ENCODE measurements at places on chromosomes 12 and 14.

DNA sequence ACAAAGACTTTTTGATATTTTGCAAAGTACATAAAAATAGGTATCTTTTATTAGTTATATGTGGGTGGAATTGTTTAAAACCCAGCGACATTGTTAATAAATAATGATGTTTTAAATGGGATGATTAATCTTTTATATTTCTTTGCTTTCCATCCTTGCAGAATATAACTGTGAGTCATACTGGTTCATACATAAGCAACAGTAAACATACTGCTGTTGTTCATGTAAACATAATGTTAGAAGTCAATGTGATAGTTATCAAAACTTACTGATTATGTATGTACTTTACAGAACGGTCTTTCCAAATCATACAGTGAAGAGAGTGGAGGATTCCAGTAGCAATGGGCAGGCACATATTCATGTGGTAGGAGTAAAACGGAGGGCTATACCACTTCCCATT, 119.8 kb downstream of the ARID2 start:
- DNase-seq, result no peak

- DNase-seq, result no peak
Measured at GRCh38 chr12:80622271-80622670, 85.2 kb upstream of the MYF6 start.

DNA sequence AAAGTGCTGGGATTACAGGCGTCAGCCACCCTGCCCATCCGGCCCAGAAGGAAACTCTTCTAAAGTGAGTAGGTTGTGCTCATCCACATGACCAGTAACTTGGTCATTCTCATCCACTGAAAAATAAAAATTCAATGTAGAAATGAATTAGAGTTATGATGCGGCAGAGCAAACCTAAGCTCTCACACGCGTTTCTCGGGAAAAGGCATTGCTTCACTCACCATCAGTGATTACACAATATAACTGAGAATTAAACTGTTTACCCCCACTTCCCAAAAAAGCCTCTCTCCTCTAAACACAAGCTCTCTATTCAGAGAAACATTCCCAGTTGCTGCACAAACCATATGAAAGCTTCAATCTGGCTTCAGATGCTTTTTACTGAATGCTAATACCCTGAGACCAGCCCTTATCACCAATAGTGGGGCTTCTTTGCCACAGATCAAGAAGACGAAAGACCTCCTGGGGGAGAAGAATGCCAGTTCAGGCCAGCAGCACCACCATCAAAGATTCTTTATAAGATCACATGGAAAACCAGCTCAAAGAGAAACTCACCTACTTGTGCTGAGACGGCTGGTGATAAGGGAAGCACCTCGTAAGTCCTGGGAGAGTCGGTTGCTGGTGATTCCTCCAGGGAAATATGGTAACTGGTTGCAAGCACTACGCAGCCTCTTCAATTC, 121.5 kb upstream of the SFSWAP start:
- no peak for DNase-seq

DNA sequence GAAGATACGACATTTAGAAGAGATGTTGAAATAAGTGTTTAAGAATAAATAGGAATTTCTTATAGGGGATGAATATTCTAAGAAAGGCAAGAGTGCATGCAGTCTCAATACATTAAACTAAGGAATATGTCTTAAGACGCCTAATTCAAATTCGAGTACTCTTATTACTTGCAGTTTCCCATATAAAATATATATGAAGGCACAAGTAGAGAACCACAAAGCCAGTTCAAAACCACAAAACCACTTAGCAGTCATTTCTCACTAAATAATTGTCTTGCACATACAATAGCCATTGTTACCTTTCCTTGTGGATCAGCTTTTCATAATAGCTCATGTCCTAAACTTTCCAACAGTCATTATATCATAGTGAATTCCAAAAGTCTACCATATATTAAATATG, 91.0 kb upstream of the MON2 start:
- no peak for DNase-seq

DNA sequence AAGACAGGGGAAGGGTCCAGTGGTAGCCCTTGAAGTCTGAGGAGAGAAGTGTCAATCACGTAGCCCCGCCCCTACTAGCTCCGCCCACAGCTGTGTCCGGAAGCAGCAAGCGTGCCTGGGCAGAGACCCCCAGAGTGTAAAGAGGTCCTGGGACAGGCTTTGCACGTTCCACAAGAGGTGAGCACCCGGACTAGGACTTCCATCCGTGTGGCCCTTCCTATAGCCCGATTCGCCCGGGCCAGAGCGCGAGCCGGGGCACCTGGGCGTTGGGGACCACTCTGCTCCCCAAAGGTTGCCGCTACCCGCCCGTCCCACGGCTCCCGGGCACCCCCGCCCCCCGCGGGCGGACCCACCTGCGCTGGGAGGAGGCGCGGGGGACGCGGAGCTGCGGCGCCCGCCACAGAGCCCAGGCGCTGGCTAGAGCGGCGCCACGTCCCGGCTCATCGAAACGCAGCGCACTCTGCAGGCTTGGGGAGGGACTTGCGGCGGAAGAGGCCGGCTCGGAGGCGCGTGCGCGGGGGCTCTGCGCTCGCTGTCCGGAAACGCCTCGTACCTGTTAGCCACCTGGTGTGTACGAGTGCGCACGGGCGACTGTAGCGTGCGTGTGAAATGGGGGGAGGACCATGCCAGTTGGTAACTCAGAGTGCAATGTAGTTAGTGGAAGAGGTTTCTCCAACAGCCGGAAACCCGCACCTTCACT, at the start of gene RABGGTA:
Gene RABGGTA, minus strand, starts transcription at position 464 of the 700 bp plus-strand sequence. CDS start 482 bp downstream, outside the sequence.
- no peak for DNase-seq

GRCh38 chr12:131622422-131622955, 88.4 kb upstream of the SFSWAP start:
- no peak for DNase-seq

GRCh38 chr12:28506271-28506670, 316.0 kb downstream of the CCDC91 start:
- no peak for DNase-seq

DNA sequence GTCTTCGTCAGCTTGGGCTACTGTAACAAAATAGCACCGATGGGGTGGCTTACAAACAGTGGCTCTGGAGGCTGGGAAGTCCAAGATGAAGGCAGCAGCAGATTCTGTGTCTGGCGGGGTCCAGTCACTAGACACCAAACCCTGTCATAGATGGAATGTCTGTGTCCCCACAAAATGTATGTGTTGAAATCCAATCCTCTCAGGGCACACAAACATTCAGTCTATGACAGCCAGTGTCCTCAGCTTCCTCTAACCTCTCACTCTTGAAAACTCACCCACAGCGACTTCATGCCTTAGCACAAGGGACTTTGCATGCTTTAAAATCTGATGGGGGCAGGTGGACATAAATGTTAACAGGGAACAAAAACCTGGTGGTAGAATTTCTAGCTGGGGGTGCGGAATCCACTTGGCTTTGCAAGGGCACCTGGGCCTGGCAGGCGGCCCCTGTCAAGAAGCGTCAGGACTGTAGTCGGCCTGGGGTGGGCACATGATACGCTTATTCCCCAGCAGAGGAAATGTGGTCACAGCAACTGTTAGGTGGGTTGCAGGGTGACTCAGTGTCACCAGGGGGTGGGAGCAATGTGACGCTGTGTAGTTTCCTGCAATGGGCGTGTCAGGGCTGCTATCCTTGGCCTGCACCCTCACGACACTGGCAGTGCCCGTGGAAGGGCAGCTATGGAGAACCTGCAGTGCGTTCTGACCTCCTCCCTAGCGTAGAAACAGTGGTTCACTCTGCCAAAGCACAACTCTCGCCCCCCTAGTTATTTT, 17.7 kb downstream of the RIN3 start:
- no peak for DNase-seq

- DNase-seq, result no peak
Measured at GRCh38 chr14:30798961-30799360, 75.4 kb upstream of the COCH start.

- no peak for DNase-seq
Measured at GRCh38 chr12:112988224-112988623, 9.9 kb downstream of the OAS2 start.

- DNase-seq, result no peak
Measured at GRCh38 chr12:49744363-49744885, 3.1 kb downstream of the TMBIM6 start.

- DNase-seq, result no peak
Measured at GRCh38 chr14:81946375-81946774, 412.7 kb upstream of the SEL1L start.

- DNase-seq, result no peak
Measured at GRCh38 chr14:36713960-36714703, 52.5 kb downstream of the PAX9 start.

GRCh38 chr12:103930787-103931735, 851 bp downstream of the HSP90B1 start:
- no peak for DNase-seq

GRCh38 chr12:91327131-91327530, 144.5 kb upstream of the DCN start:
- no peak for DNase-seq

GRCh38 chr12:111260732-111261131, 108.2 kb downstream of the PHETA1 start:
- DNase-seq, result no peak

GRCh38 chr14:33932576-33933345, 18.1 kb downstream of the EGLN3 start:
- DNase-seq, result no peak

- no peak for DNase-seq
Measured at GRCh38 chr14:104100171-104101085, 14.9 kb downstream of the ASPG start.

GRCh38 chr12:83040991-83041390, 354.3 kb downstream of the TMTC2 start:
- no peak for DNase-seq

DNA sequence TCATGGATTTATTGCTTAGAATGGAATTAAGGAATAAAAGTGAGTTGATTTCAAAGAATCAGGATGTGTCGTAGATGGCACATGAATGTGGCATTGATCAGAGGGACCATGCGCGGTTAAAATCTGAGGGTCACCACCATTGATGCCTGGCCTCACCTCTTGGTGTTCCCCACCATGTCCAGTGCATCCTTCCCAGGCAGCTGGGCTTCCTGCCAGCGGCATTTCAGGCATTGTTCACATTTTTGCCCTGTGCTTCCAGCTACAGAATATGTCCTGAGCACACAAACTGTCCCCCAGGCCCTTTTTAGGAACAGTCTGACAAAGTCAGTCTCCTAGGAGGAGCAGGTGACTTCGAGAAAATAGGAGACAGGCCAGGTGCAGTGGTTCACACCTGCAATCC, 42.0 kb upstream of the TSPAN9 start:
- no peak for DNase-seq

GRCh38 chr14:87169362-87169761, 823.6 kb downstream of the GALC start:
- DNase-seq, result no peak

GRCh38 chr12:111777345-111778045, 10.8 kb downstream of the ALDH2 start:
- DNase-seq, result no peak

DNA sequence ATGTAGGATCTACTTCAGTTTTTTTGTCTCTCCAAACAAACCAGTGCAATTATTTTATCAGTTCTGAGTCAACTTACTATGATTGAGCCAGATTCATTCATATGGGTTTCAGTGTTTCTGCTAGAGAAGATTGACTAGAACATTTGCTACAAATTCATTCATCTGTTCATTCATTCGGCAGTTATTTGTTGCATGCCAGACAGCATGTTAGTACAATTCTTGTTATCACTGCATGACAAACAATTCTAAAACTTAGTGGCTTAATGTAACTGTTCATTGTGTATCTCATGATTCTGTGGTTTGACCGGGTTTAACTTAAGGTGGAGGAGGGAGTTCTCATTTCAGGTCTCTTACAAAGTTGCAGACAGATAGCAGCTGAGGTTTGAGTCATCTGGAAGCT, 52.3 kb downstream of the POLR3B start:
- no peak for DNase-seq

DNA sequence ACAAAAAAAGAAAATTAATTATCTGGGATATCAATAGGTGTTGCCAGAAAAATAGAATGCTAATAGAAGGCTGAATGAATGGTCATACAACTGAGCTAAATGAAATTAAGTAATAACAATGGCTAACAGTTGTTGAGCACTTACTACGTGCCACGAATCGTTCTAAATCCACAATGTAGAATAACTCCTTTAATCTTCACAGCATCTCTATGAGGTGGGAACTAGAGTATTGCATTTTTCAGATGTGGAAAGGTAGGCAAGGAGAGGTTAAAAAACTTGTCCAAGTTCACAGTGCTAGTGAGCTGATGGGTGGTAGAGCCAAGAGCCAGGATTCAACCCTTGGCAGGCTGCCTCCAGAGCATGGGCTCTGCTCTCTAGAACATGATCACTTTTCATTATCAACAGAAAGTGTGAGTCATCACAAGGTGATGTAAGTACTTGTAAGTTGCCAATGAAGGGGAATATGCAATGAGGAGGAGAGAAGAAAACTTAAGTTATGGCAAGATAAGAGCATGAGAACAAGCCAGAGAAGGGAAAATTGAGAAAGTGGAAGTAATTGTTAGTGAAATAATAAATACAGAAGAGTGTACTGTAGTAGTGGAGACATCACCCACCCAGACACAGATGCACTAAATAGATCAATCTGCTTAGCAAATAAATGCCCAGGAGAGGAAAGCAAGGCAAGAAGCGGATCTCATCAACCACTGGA, 122.1 kb downstream of the PRKD1 start:
- DNase-seq, result no peak

DNA sequence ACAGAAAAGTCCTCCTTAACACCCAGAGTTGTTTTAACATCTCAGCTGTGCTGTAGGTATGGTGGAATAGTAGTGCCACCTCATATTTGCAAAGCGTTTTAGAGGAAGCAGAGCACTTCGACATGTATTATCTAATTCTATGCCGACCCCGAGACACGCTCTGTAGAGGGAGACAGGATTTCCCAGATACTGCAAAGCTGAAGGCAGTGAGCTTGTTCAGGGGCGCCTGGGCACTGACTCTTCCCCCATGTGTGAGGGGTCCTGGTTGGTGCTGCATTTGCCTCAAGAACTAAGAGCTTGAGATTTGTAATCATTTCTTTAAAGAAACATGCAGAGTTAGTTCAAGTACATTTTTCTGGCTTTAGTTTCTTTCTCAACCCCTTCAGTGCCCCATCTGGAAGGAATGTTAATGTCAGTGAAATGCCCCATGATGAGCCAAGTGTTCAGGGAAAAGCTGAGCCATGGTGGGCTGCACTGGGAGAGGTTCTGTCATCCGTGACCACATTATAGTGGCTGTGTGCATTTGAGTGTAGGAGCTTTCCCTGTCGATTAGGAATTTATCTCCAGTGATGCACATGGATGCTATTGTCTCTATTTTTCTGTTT, 66.3 kb downstream of the MBIP start:
- no peak for DNase-seq

DNA sequence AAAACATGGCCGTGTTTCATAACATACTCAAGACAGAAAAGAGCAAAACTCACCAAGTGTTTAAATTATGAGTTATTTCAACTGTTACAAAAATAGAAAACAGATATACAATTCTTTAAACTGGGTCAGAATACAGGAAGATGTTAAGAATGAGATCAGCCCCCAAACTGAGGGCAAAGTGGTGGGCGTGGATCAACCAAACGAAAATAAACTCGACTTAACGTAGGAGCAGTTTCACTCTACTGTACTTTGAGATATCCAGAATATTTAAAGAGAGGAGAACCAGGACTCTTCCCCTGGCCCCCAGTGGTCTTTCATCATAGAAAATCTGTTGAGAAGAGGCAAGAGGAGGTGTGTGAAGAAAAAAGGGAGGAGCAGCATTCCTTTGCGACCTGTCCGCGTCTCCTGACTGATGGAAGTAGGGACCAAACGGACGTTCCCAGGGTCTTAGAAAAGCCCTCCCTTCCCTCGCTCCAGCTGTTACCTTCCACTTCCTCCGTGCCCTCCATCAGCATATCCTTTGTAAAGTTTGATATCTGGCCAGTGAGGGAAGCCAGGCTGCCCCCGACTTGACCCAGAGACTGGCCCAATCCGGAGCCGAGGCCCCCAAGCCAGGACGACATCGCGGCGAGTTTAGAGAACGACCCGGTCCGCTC, 668 bp downstream of the TRIP11 start:
- no peak for DNase-seq

GRCh38 chr14:89667983-89668382, 250.9 kb upstream of the FOXN3 start:
- DNase-seq, result no peak
